NCI-H524 treated with DMSO at 0.1 percent for 48 hours (cell line): ENCODE measurements at places on chromosomes 11 and 22.

DNA sequence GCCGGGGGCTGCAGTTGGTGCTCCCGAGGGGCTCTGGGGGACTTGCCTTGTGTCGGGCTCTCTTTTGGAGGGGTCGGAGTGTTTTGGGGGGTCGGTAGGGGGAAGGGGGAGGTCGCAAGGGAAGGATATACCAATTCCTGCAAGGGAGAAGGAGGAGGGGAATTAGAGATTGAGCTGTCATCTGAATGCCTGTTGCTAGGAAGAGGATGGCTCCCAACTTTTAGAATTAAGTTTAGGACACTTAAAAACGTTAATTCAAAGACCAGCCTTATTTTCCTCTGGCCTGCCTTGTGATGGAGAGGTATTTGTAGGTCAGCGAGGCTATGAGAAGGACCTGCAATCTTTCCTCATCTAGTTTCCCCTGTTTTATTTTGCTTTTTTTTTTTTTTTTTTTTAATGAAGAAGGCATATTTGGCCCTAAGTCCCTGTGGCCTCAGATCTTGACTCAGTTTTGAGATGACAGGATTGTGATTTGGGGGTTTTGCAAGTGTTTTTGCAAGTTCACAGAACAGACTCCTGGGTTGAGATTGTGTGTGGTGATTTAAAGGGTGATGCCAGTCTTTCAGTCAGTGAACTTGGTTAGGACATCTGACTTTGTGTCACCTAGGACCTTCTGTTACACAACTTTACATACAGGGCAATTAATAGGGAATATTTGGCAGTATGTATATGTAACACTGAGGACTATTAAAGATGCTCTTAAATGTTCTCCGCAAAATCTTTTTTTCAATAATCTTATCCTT, 672 bp downstream of the TMEM135 start:
- no peak for DNase-seq

DNA sequence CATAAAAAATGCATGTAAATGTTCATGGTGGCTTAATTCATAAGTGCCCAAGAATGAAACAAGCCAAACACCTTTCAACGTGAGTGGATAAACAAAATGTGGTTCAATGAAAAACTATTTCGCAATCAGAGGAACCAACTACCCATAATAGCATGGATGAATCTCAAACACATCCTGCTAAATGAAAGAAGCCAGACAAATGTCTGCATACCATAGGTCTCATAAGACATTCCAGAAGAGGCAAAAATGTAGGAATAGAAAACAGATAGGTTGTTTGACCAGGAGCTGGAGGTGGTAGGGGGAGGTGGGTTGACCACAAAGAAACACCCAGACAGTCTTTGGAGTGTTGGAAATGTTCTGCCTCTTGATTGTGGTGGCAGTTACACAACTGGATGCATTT, 13.2 kb upstream of the OSBPL5 start:
- no peak for DNase-seq

- no peak for DNase-seq
These were observed 679.9 kb downstream of the OPCML start for GRCh38 chr11:132852361-132852760.

GRCh38 chr11:123674297-123674696, 19.9 kb upstream of the SCN3B start:
- DNase-seq: no peak

GRCh38 chr11:96530473-96530872, 140.7 kb downstream of the JRKL start:
- no peak for DNase-seq

GRCh38 chr22:44738347-44738715, 14.0 kb upstream of the ARHGAP8 start:
- DNase-seq: no peak

DNA sequence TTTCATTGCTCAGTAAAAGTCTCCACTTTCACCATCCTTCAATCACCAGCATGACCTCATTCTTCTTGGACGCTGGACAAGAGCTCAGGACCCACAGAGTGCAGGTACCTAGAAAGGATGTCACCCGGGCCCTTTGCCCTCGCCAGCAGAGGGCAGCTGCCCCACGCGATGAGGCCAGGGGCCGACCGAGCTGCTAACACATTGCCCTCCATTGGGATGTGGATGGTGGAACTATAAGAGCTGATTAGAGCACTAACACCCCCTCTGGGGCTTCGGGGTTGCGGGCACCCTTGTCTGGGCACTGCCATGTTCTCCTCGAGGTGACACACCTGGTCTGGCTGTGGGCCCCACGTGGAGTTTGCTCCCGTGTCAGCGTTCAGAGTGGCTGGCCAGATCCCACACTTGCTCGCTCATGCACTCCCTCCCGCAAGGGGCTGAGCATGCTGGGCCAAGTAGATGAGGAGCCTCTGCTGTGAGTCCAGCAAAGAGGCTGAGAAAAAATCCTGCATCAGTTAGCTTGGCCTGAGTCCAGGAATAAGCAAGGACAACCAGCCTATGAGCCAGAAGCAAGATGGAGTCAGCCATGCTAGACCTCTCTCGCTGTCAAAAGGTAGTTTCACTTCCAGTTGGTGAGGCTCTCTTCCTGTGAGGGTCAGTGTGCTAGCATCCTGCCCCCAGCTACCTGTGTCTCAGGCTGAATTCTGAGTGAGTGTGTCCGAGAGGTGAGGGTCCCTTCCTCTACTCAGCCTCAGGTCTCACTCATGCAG, 9.8 kb downstream of the KRTAP5-6 start:
- DNase-seq: no peak

DNA sequence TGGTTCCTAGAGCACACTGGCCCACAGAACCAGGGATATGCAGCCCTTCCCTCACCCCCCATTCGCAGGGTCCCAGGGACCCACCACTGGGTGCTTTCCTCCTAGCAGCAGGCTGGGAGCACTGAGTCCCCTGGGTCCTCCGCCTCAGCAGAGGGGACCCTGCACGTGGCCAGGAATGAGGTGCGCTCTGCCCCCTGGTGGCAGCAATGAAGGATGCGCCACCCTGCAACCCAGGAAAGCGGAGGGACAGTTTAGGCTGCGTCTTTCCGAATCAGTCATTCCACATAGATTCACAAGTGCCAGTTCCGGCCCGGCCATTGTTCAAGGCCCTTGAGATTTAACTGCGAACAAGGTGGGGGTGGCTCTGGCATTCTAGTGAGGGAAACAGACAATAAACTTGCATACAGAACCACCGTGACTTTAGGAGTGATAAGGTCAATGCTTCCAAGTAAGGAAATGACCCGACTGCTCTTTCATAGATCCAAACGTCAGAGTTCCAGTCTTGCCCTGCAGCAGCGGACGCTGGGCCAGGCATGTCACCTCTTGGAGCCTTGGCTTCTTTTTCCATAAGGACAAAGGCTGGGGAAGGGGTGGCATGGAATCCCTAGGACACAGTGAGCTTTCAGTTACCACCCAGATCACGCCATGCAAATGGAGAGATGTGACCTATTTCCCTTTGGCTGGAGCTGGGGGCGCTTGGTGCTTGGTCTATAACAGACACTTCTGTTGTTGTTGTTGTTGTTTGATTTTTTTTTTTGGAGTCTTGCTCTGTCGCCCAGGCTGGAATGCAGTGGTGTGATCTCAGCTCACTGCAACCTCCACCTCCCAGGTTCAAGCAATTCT, 7.7 kb downstream of the RIN1 start:
- DNase-seq: no peak

DNA sequence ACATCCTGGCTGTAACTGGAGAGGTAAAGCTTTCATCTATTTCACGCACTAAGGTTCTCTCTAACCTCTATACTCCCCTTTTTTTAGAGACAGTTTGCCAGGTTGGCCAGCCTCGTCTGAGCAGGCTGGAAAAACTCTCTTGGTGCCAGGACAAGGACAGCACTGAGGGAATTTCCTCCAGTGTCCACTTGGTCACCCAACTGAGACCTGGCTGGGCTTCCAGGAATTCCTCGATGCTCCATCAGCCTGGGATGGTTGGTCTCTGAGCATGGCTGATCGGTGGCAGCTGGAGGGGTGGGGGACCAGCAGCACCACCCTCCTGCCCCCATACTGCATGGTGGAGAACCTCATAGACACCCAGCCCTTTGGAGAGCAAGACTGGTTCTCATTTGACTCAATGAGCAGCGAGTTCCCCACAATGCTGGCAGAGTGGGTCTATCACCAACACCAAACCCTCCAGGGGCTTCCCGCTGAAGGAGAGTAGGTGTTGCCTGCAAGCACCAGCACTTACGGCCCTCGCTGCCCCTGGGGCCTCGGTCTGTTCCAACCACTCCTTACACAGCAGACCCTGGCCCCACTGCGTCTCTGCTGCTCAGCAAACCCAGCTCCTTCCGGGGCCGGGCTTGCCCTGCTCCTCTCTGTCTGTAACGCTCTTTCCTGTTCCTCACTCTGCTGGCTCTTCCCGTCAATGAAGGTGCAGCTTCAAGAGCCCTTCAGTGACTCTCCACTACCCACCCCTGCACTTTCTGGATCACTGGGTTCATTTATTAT, 122.2 kb downstream of the ST3GAL4 start:
- no peak for DNase-seq

DNA sequence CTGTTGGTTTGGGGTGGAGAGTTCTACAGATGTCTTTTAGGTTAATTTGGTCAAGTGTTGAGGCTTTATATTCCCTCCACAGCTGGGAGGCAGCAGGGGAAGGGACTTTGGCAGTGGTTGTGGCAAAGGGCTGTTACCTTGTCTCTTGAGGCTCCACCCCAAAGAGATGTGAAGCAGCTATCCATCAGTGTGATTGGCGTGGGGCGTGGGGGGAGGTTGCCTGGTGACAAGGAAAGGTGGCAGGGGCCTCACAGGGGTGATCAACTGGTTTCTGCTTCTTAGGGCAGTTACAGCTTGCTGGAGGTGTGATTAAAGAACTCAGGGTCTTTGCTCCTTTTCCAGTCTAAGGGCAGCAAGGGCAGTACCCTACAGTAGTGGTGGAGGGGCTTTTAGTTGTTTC, 59.3 kb downstream of the FANCF start:
- no peak for DNase-seq

- no peak for DNase-seq
These were observed 197.6 kb upstream of the SYN3 start for GRCh38 chr22:33255791-33256190.

- DNase-seq: no peak
These were observed 172.0 kb upstream of the ARHGAP42 start for GRCh38 chr11:100515087-100515486.

GRCh38 chr11:35045236-35045820, 93.6 kb upstream of the CD44 start:
- no peak for DNase-seq

DNA sequence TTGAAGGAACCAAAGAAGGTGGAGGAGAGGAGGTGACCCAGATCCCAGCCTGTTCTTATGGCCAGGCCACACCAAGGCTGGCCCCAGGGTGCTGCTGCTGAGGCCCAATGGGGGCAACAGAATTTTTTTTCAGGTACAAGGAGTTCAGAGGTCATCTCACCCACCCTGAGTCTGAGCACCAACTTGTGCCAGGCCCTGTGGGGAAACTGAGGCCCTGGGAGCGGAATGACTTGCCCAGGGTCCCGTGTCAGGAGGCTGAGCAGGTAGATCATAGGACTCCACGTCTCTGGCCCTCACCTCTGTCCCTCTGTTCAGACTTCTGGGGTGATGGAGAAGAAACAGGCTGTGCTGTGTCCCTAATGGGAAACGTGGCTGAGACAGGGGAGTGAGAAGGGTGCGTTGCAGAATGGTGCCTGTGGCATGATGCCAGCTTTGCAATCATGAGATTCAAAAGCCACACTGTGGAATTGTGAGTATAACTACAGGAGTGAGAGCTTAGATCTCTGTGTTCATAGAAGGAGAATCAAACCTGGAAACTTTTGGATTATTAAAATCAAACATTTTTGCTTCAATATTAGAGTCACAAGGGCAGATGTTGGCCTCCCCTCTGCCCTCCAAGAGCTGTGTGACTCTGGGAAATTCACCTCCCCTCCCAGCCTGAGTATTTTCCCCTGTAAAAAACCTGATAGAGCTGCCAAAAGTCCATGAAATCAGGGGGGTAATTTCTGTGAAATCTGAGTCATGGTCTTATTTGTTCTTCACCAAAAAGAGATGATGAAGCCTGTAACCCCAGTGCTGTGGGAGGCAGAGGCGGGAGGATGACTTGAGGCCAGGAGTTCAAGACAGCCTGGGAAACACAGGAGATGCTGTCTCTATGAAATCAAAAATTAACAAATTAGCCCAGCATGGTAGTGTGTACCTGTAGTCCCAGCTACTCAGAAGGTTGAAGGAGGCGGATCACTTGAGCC, 874 bp downstream of the APOL1 start:
- no peak for DNase-seq

DNA sequence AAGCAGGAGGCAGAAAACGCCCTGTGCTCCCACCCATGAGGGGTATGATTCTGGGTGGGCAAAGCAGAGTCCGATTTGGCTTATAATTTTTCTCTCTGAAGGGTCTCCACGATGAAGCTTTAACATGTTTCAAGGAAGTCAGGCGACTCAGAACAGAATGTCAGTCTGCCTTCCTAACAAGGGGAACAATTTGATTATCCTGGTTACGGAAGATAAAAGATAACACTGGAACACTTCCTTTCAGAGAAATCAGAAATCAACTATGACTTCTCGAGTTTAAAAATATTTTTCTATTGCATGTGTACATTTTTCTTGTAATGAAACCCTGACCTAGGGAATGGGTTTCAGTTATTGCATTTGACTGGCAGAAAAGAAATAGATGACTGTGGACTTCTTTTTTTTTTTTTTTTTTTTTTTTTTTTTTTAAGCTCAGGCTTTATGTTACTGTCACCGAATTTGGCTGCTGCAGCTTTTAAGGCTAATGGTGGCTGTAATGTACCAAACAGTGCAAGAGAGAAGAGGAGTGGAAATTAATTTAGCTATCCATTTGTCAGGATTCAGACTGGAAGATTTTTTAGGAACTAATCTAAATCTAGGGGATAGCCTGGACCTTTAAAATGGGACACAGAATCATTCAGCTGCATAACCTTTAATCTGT, 297.7 kb downstream of the CADM1 start:
- no peak for DNase-seq

GRCh38 chr11:18248561-18248960, at the start of gene SAA2:
SAA2 (minus strand) TSS chr11:18248668; CDS start chr11:18248011, 657 bp downstream.
- DNase-seq: no peak

GRCh38 chr11:116558504-116559211, 214.1 kb downstream of the BUD13 start:
- DNase-seq: no peak

DNA sequence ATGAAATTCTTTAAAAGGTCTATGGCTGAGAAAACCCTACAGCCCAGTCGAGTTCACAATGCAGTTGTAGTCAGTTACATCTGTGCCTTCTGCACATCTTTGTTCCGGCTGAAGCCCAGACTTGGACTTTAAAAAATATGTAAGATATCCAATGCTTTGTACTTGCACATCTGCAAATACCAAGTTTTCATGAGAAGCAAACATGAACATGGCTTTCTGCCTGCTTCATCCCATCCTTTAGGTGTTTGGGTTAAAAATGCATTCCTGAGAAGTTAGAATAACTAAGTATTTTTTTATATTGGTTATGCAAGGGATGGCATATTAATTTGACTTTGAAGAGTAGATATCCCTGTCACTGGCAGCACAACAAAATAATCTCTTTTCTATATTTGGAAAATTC, 528.4 kb downstream of the METTL15 start:
- DNase-seq: no peak

GRCh38 chr11:65918211-65919140, at the start of gene C11orf68:
C11orf68 (minus strand) TSS chr11:65919062; CDS start chr11:65919031, 31 bp downstream.
- no peak for DNase-seq
